Upper lobe of left lung (tissue), 6 donors: ENCODE measurements at places on chromosomes 1 and 21. TPM values are rescaled to one million over a fixed set of nuclear protein-coding genes. Genes with fewer than 3 reads are reported as not detected.

- no peak for DNase-seq
Measured at GRCh38 chr1:11984121-11984520, 3.9 kb downstream of the MFN2 start.

DNA sequence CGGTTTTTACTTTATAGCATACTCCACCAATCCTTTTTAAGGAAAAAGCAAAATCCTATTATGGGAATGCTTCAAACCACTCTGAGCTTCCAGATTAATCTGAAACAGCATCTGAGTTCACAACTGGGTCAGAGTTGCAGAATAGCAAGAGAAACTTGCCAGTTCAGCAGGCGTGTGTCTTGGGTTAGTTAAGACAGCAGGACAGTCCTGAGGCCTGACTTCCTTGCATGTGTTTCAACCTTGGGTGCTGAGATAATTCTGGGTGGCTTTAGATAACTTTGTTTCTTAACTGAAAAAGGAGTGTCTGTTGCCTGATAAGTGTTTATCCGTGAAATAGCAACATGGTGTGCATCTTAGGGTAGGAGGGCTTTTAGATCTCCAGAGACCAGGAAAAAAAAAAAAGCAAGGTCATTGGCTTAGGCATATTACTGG, 169.2 kb downstream of the DHRS3 start:
- peak; percentile 30 for DNase-seq

GRCh38 chr1:67759692-67760029, 73.6 kb downstream of the GNG12 start:
- no peak for DNase-seq

The KDF1 gene
- total RNA-seq: 9.7 TPM

DNA sequence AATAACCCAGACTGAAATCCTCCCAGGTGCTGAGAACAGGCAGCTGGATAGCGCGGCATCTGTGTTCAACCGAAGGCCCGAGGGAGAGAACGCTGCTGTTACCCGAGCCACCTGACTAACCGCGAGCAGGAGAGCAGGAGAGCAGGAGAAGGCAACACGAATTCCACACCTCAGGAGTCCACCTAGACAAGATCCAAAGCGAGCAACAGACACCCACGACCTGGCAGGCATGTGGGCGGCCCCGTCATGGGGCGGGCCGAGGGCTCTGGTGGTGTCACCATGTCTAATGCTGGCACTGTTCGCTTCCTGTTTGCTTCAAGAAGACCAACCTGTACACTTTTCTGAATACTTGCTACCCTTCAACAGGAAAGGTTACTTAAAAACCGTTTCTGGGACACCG, 20.9 kb upstream of the SPATC1L start:
- DNase-seq: no peak

DNA sequence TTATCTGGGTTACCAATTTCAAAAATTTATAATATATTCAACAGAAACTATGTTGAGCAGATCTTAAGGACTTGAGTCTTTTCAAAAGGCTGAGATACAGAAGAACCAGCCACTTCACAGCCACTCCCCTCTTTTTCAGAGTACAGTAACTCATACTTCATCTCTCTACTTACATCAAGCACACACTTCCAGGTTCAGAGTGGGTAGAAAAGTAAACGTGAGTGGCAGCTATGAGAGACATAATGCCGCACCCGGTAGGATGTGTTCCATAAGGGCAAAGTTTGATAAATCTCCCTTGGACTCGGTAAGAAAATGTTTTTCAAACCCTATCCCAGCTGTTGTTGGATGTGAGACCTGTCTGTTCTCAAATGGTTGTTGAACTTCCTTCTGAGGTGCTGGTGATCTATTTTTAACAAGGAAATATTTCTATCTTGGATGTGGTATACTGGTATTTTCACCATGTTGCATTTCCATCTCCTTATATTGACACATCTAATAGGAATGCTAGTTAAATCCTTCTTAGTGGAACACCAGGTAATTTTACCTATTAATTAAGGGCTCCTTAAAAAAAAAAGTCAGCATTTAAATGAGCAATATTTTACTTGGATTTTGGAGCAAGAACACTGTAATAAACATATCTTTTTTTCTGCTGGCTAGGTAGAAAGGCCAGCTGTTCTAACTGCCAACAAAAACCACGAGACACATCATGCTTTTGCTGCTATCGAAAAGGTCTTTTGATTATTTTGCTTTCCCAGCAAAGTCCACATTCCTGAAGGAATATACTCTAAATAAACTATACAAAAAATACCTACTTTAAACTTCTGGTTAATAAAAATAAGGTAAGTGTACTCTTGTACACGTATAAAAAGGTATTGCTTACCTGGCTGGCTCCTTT, 28.2 kb downstream of the CNN3 start:
- no peak for DNase-seq

DNA sequence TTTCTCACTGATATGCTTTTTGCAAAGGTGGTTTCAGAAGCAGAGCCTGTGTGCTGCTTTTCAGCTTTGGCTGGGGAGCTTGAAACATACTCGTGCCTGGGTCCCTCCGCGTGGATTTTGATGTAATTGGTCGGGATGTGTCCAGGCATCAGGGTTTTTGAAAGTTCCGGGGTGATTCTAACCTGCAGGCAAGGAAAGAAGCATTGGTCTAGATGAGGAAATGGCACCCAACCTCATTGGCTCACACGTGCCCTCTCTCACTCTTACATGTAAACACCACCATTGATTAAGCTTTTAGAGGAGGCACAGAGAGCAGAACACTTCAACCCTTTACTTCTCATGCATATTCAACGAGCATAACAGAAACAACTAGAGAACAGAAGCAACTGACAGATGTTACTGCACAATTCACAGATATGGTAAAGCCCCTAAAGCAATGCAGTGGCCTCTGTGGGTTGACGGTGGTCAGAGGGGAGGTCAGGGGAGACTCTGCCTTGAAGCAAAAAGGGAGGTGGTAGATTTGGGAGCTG, 112.1 kb downstream of the TLR5 start:
- no peak for DNase-seq

- no peak for DNase-seq
Measured at GRCh38 chr1:21913763-21914162, 23.3 kb downstream of the HSPG2 start.

GRCh38 chr1:228776449-228776848, 41.2 kb downstream of the RHOU start:
- DNase-seq: no peak

The SETSIP gene
- total RNA-seq: not detected

The UMODL1 gene
- total RNA-seq: 6.3 TPM

DNA sequence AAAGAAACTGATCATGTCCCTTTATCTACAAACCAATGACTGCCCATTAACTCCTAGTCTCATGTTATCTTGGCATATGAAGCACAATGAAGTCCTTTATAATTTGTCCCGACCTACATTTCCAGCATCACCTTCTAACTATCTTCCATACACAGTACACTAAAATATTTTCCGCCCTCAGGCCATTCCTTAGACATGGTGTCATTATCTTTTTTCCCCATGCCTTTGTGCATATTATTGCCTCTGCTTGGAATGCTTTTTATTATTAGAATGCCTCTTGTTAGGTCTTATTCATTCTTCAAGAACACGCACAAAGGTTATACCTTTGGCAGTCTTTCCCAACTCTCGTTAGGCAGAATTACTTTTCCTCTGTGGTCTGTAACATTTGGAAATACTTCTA, 39.6 kb downstream of the ATG4C start:
- DNase-seq: no peak

The PLK3 gene
- total RNA-seq: 24.9 TPM

DNA sequence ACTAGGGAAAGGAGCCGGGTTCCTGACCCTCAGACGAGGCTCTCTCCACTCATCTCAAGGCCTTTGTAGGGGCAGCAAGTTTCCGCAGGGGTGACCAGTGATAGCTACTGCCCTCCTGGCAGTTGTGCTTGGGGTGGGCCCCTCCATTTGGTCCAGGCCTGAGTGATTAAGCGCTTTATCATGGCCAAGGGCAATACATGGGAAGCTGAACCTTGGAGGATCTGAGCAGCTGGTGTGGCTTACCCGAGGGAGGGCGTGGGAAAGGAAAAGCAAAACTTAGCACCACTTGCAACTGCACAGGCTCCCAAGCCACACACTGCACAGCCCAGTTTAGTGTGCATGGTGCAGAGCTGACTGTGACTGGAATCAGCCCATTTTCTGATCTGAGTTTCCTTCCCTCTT, 47.8 kb downstream of the GADD45A start:
- no peak for DNase-seq

The SH2D1B gene
- 0.61 TPM for total RNA-seq

- DNase-seq: no peak
Measured at GRCh38 chr1:219790834-219791615, 137.3 kb downstream of the SLC30A10 start.

GRCh38 chr1:28058971-28059878, 29.2 kb downstream of the EYA3 start:
- no peak for DNase-seq

DNA sequence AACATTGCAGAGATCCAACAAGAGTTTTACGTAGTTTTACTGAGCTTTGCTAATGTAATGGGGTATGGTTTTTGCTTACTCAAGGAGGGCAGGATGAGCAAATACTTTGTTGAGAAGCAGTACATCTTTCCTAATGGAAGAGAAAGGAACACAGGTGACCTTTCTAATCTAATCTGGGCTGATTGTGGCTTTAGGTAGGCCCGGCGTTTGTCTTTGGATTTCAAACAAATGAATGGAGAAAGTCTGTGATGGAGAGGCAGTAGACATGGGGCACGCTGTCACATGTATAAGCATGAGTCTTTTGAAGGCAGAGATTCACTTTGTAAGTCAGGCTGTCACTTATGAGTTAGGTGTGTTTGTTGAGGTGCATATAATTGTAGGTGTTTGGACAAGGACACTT, 1.7 kb downstream of the PLEKHM2 start:
- DNase-seq: no peak

DNA sequence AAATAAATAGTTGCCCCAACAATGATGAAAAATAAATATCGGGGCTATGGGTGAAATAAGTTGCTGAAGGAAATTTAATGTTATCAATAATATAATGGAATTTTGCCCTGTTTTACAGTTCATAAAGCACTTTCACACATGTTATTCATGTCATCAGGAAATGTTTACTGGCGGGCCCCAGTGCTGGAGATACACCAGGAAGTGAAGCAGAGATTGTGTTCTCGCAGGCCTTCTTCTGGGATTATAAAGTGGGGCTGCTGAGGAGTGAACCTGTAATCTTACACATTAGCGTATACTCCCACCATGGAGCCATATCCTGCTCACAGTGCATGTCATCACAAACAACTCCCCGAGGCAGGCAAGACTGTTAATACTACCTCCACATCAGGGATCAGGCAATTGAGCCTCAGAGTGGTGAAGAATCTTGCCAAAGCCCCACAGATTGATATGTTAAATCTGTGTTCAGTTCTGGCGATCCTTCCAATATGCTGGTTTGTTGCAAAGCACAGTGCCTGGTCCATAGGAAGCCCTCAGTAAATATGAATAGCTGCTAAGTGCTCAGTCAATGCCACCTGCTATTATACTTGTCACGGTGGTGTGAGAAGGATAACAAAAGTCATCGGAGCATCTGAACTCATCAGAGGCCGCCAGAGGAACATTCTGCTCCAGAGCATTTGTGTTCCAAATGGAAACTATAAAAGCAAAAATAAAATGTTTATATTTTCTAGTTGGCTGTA, 104.4 kb upstream of the UBE2U start:
- no peak for DNase-seq

The BCL2L15 gene
- total RNA-seq: 6.2 TPM

- DNase-seq: no peak
Measured at GRCh38 chr1:44273560-44274350, 60.5 kb downstream of the DMAP1 start.

DNA sequence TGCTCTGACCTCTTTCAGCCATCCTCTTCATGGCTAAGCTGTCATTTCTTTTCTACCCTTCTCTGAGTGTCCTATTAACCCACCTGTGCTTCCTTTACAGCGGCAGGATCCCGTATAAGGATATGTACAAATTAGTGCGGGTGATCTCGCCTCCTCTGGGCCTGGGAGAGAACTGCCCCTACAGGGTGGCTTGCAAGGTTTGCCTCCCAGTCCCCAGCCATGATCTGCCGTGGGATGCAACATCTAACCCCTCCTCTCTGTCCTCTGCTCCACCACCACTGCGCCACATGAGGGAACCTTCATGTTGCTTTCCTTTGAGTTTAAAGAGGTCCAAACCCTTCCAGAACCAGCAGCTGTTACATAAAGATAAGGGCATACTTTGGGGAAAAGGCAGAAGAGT, 282.2 kb downstream of the ZNF648 start:
- DNase-seq: no peak

GRCh38 chr21:15152591-15152990, 87.8 kb upstream of the NRIP1 start:
- DNase-seq: no peak

The SPRR4 gene
- not detected for total RNA-seq

- no peak for DNase-seq
Measured at GRCh38 chr1:172456344-172456769, 12.5 kb upstream of the PIGC start.

- DNase-seq: no peak
Measured at GRCh38 chr21:27045281-27045985, 78.5 kb upstream of the ADAMTS5 start.

DNA sequence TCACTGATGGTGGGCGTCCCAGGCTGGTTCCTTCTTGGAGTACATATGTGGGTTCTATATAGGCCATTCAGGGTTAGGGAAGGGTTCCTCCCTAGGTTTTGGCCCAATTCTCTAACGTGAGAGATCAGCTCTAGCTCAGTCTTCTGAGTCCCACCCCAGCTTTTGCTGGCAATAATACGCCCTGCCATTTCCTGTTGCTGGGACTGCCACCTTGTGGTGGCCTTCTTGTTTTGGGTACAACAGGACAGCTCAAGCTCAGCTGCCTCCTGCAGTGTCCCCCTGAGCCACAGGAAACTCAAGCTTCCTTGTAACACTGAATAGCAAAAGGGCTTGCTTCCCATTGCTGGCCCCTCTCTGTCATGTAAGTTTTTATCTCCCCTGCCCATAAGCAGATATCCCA, 77.8 kb downstream of the BACH1 start:
- DNase-seq: no peak

- no peak for DNase-seq
Measured at GRCh38 chr1:182215764-182216163, 154.3 kb upstream of the ZNF648 start.

The LCE1D gene
- not detected for total RNA-seq

DNA sequence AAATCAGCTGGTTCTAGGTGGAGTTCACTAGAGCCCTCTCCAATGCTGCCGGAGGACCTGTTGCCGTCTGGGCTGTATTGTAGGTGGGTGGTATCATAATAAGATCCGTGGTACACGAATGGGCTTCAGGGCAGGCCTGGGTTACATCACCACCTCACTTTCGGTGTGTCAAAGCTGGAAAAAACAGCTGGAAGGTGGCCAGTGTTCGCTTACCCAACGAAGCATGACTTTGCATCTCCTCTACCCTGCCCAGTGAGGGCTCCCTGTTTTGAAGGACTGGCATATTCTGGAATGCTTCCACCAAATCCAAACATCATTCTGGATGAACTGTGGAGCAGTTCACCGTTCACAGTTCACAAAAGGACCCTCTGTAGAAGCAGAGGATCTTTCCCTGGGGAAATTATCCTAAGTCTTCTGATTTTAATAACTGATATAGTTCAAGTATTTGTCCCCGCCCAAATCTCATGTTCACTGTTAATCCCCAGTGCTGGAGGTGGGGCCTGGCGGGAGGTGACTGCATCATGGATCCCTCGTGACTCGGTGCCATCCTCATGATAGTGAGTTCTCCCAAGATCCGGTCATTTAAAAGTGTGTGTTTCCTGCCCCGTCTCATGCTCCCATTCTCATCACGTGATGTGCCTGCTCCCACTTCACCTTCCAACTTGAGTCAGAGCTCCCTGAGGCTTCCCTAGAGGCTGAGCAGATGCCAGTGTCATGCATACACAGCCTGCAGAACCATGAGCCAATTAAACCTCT, 429.0 kb downstream of the KIF26B start:
- DNase-seq: no peak

GRCh38 chr1:162111572-162111971, 42.1 kb downstream of the NOS1AP start:
- no peak for DNase-seq

- no peak for DNase-seq
Measured at GRCh38 chr1:28507247-28507645, 1.4 kb downstream of the RCC1 start.
